Right ventricle myocardium inferior (tissue), 1 donor: ENCODE measurements at places on chromosomes 7 and 10.

GRCh38 chr7:41098402-41098801 lies 604.5 kb downstream of the INHBA start:
- DNase-seq: no peak

DNA sequence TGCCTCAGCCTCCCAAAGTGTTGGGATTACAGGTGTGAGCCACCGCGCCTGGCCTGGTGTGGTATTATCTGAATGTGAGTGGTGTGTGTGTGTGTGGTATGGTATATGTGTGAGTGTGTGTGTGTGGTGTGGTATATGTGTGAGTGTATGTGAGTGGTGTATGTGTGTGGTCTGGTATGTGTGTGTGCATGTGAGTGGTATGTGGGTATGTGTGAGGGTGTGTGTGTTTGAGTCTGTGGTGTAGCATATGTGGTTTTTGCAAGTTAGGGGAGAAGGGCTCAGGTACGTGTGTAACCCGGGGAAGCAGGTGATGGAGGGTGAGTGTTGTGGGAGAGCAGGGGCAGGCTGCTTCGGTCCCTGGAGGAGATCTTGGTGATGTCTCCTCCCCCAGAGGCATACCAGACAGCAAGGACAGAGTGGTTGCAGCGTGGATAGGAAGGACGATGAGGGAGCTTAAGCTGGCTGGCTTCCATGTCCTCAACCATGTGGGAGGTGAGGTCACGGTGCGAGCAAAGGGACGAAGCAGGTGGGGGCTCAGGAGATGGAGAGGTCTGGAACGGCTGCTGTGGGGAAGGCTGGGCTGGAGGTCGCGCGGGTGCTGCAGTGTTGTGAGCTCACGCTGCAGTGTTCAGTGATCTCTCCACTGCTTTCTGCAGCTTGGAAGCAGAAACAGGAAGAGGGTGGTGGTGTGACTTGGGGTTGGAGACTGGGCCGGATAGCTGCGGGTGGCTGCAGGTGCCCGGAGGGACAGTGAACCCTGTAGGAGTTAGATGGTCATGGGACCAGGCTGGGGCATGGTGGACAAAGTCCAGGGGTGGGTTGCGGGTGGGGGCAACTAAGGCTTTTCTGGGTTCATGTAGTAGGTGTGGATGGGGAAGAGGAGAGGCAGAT lies 5.0 kb downstream of the ZYX start:
- DNase-seq: peak; percentile 72

DNA sequence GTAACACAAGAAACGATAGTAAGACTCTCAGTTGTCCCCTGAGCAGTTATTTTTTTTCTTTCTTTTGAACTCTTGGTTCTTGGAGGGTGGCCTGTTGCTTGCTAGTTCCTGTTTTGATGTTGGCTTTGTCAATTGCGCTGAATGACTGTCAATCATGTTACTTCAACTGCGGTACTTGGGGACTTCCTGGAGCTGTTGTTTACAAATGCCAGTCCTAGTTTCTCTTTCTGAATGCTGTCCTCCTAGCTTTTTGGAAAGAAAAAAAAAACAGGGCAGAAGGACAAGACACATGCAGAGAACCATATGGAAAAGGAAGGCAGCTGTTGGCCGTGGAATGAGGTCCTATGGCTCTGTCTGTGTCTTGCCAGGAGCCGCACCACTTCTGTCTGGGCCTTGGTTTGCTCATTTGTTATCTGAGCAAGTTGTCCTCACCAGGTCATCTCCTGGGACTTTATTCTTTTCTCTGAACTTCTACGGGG lies 7.0 kb upstream of the PDCD4 start:
- DNase-seq: no peak

DNA sequence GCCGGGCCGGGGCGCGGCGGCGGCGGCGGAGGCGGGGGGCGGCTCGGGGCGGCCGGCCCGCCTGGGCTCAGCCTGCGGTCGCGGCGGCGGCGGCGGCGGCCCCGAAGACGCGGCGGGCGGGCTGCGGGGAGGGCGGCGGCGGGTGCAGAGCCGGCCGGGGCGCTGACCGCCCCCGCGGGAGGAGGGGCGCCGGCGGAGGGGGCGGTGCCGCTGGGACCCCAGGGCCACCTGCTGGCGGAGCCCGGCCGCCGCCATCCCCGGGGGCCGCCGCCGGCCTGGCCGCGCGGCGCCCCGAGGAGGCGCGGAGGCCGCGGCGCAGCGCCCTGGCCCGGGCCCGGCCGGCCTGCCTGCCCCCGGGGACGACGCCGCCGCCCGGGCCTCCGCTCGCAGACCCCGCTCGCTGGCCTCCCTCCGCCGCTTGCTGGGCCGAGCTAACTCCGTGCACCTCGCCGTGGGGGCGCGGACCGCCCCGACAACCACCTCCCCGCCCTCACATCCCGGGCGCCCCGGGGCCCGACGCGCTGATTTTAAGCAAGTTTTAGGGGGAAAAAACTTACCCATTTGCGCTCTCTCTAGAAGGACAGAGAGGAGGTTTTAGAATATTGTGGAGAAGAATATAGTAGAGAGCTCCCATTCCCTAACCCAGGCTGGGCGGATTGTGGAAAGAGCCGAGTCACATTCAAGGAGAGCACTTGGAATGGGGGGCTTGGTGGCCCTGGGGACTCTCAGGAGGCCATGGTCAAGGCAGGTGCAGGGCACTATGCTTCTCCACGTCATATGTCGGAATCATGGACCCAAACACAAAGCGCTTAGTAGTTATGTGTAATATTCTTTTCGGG lies at the start of gene BEND7:
TSS of gene BEND7 (minus strand) at position 140 of the 839 bp plus-strand sequence. CDS start 481 bp downstream, outside the sequence.
- DNase-seq: no peak

- no peak for DNase-seq
Measured at GRCh38 chr7:137590071-137590755, 246.7 kb upstream of the PTN start.
